Calu3 (cell line): ENCODE measurements at places on chromosomes 7 and 10. TPM values are rescaled to one million over a fixed set of nuclear protein-coding genes. Genes with fewer than 3 reads are reported as not detected.
A peak's percentile ranks its signal among the peaks of the same experiment; 100 is the strongest.

GRCh38 chr7:121388950-121389349, 7.2 kb downstream of the FAM3C start:
- no peak for DNase-seq

DNA sequence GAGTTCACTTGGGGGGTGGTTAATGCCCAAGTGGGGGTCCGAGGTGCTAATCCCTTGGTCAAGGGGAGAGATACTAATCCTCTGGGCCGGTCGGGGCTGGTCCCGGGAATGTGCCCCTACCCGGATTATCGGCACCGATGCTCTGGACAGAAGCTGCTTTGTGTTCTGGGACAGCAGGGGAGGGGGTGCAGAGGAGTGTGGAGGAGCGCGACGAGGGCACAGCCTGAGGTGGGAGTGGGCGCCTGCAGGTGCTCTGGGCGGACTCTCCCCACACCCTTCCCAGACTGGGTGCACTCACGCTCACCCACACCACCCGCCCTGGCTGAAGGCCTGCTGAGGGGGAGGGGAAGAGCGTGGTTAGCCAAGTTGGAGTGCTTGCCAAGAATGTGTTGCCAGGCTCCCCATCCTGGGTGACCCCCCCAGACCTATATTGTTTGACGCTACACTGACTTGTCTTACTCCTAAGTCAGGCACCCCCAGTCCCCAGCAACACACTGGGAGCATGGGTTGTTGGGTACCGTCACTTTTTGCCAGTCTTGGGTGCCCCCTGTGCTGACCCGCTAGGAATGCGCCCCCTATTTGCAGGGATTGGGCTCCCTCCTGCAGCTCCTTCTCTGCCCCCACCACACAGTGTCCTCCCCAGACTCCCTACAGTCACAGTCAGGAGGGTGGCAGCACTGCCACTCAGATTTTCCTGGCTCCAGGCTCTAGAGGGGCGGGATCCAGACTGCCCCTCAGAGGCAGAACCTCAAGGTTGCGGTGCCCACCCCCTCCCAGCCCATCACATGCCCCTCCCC, 1.2 kb downstream of the SLC4A2 start:
- DNase-seq, result peak; percentile 49

- DNase-seq, result no peak
Measured at GRCh38 chr10:23053036-23053435, 42.3 kb upstream of the MSRB2 start.

DNA sequence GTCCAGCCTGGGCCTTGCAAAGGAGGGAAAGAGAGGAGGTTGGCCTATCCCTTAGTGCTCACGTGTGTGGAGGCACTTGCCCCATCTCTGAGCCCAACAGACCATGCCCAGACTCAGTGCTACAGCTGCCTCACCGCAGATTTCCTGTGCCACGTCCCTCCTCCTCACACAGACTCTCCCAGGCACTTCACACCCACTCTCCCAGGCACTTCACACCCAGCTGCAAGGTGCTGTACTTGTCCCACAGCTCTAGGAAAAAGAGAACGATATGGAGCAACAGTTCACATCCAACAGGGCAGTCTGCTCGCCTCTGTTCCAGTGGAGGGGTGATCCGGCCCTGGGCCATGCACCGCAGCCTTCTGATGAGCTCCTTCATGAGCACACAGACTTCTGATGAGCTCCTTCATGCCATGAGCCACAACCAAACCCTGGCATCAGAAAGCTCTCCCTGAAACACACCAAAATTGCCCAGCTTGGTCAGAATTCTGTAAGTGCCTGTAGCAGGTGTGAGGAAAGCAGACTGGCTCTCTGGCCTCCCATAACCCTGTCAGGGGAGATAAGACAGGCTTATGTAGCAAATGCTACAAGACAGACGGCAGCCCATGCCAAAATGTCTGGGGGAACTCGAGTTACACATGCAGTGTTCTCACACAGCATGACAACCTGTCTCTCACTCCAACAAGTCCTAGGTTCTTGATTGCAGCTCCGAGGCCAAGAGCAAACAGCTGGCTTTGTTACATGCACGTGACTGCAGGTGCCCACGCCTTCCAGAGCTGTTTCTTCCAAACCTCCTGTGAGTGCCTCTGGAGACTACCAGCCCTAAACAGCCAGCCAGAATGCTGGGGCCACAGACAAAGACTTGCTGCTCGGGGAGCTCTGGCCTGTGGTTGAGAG, 348.5 kb downstream of the GRID1 start:
- DNase-seq, result no peak

Gene GSDME
- total RNA-seq, result 9.4 and 11.9 TPM in 2 replicates
